ENCODE measurements at places on chromosomes 2 and 18. TPM values are rescaled to one million over a fixed set of nuclear protein-coding genes. Genes with fewer than 3 reads are reported as not detected.
A peak's percentile ranks its signal among the peaks of the same experiment; 100 is the strongest.

GRCh38 chr2:158006961-158007719 is 94.5 kb upstream of the UPP2 start:
- H3K27ac ChIP-seq: no peak overlapping the region
- H3K36me3 ChIP-seq: no peaks in the 10 kb centered on the region
- peaks cover 7% of the 10 kb centered on the region for H3K4me1 ChIP-seq
- peak; percentile 73 for DNase-seq

CCT4 gene
- total RNA-seq: 88.2 TPM

PTPRN gene
- total RNA-seq: not detected

DNA sequence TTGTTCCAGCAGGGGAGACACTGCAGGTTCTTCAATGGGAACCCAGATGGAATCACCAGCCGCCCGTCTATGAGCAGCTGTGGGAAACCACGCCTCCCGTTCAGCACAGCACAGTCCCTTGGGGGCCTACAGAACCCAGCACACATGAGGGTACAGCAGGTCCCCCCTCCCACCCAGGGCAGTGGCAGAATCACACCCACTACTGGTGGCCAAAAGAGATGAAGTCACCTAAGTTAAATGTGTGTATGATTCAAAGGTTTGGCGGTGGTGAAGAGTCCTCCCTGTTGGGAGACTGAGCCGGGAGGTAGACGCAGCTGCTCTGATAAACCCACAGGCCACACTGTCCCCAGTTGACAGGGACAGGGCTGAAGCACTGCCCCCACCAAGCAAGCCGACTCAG is 44.3 kb downstream of the L3MBTL4 start:
- H3K36me3 ChIP-seq: no peaks in the 10 kb centered on the region
- peaks cover 16% of the 10 kb centered on the region for H3K4me1 ChIP-seq
- no peaks in the 10 kb centered on the region for H3K27me3 ChIP-seq
- no peak overlapping the region for H3K27ac ChIP-seq

DNA sequence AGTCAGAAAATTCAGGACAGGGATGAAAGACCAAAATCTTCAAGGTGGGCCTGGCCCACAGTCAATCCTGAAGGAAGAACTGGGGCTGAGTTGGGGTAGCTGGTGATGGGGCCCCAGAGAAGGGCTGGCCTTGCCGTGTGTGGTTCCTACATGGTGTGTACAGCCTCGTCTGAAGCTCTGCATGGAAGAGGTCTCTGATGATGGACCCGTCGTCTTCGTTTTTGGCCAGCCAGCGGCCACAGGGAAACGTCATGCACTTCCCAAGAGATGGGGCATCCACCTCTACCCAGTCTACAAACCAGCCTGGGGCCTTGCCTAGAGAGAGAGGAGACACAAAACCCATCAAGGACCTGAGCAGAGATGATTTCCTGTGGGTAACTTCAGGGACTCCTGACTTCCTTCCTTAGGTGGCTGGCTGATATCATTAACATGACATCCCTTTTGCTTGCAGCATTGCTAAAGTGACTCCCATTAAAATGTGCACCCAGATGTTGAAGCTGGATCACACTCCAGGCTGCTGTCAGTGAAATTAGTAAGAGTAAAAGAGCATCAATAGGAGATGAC is 115.3 kb downstream of the LOXHD1 start:
- H3K36me3 ChIP-seq: no peaks in the 10 kb centered on the region
- H3K27ac ChIP-seq: no peak overlapping the region
- H3K27me3 ChIP-seq: no peaks in the 10 kb centered on the region
- no peaks in the 10 kb centered on the region for H3K4me1 ChIP-seq
- H3K4me3 ChIP-seq: no peak overlapping the region
- no peak for DNase-seq

DNA sequence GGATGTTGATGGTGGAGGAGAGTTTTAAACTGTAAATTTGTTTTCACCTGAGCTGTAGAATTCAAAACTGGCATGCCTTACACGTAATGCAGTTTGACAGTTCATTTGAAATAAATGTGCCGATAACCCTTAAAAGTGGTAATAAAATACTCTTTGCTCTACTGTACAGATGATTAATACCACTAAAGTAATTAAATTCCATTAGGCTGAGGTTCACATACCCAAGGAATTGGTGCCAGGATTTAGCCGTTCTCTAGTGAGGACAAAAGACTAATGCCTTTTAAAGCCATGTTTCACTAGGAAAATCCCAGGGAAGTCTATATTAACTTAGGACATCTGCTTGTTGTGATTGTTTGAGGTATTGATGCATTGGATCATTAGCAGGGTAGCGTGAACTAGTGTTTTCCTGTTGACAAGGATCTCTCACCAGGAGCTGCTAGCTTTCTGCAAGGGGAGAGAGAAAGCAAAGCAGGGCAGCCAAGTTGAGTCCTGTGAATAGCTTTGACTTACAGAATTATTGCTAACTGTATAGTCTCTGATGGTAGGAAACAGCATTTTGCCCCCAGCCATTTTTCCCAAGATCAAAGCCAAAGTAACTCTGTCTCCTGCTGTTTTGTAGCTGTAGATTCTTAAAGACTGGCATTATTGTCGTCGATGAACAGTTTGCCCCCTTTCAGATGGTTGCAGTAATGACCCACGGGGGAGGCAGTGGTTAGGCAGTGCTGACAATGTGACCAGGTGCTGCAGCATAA is 280.9 kb upstream of the FANCL start:
- H3K4me1 ChIP-seq: no peaks in the 10 kb centered on the region
- H3K36me3 ChIP-seq: no peaks in the 10 kb centered on the region
- no peaks in the 10 kb centered on the region for H3K27me3 ChIP-seq
- no peak overlapping the region for H3K27ac ChIP-seq

- H3K27me3 ChIP-seq: no peaks in the 10 kb centered on the region
- DNase-seq: no peak
- no peak overlapping the region for H3K4me3 ChIP-seq
- H3K36me3 ChIP-seq: peaks cover 5% of the 10 kb centered on the region
Measured at GRCh38 chr18:6871566-6871965, 142.1 kb downstream of the ARHGAP28 start.

FSHR gene
- total RNA-seq: not detected

CPO gene
- not detected for total RNA-seq

PLEK gene
- total RNA-seq: 32.9 TPM

- H3K4me1 ChIP-seq: peaks cover 20% of the 10 kb centered on the region
- no peak overlapping the region for H3K27ac ChIP-seq
- no peaks in the 10 kb centered on the region for H3K36me3 ChIP-seq
- no peak overlapping the region for H3K4me3 ChIP-seq
Measured at GRCh38 chr18:55248495-55248894, 289.2 kb upstream of the CCDC68 start.

DNA sequence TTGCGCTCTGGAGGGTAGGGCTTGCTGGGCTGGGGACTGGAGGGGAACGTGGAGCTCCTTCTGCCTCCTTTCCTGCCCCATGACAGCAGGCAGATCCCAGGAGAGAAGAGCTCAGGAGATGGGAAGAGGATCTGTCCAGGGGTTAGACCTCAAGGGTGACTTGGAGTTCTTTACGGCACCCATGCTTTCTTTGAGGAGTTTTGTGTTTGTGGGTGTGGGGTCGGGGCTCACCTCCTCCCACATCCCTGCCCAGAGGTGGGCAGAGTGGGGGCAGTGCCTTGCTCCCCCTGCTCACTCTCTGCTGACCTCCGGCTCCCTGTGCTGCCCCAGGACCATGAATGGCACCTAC is 4.3 kb downstream of the GPR35 start:
- H3K4me1 ChIP-seq: no peaks in the 10 kb centered on the region
- no peaks in the 10 kb centered on the region for H3K36me3 ChIP-seq
- DNase-seq: peak; percentile 12
- H3K27ac ChIP-seq: no peak overlapping the region
- no peak overlapping the region for H3K4me3 ChIP-seq

DNA sequence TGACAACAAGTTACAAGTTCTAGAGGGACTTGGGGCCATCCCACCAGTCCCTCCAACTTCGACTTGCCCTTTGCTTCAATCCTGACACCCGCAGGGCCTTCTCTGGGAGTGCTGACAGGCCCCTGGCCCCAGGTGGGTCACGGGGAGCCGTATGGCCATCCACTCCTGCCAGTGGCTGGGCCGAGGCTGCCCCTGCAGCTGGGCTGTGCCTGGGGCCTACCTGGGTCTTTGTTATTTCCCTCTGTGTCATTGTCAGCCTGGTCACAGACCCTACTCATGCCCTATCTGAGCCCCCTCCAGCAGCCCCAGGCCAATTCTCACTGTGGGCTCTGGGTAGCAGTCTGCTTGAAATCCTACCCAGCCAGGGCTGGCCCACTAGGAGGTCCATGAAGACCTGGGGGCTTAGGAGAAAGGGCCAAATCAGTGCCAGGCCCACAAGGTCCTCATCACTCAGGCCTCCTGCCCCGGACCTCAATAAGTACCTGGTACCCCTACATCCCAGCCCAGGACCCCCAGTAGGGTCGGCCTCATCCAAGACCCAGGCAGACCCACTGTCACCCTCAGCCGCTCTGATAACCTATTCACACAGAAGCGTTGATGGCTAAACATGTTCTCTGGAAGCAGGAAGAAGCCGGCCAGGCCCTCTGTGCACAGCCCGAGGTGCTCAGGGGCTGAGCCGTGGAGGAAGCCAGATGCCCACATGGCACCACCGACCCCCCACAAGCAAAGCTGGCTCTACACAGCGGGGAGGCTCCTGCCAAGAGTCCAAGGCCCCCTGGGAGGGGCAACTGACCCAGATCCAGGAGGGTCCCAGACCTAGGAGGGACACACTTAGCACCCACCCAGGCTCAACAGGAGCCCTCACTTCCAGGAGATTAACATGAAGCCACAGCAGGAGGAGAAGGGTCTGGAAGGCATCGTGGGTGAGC is 57.7 kb downstream of the BIN1 start:
- peak; percentile 53 for DNase-seq
- no peak overlapping the region for H3K4me3 ChIP-seq
- H3K4me1 ChIP-seq: no peaks in the 10 kb centered on the region
- no peaks in the 10 kb centered on the region for H3K36me3 ChIP-seq
